ENCODE measurements at places on chromosomes 16 and 17.

- DNase-seq: peak; percentile 8
These were observed 167.1 kb upstream of the FOXF1 start for GRCh38 chr16:86343027-86343795.

DNA sequence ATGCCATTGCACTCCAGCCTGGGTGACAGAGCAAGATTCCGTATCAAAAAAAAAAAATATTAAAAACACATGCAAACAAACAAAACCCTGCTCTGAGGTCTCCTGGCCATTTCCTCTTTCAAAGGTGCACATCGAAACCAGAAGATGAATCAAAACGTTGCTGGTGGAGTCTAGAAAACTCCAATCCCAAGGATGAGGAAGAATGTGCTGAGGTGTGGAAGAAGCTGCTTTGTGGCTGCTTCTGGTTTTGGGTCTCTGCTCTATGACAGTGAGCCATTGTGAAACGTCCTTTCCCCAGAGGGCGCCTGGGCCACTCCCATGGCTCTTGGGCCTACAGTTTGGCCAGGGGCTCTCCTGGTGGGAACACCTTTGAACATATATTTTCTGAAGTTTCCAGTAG, 112.6 kb downstream of the IRF8 start:
- no peak for DNase-seq

GRCh38 chr16:10881479-10882030, 4.6 kb downstream of the CIITA start:
- DNase-seq: no peak

DNA sequence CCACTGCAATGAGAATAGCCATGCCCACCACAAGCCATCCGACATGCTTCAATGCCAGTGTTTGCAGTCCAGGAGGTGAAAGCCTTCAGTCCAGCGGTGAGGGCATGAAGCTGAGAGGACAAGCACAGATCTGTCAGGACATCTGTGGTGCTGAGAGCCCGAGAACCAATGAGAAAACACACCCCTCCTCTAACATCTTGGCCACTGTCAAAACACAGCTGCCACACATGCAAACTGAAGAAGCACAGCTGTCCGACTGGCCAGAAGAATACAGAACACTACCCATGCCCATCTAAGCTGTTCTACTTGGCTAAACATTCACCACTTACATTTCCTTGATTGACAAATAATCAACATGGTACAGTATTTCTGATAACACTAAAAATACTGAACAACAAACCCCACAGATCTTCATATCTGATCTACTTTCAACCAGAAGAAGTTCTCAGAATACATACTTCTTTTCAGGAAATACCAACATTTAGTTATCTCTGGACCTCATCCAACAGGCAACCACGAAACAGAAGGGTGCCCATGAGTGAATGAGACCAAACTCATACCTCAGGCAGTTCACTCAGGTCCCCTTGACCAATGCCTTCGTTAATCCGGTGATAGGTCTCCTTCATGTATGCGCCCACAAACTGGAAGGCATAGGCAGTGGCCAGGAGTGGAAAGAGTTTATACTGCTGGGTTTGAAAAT, 10.2 kb upstream of the FBF1 start:
- peak; percentile 36 for DNase-seq

DNA sequence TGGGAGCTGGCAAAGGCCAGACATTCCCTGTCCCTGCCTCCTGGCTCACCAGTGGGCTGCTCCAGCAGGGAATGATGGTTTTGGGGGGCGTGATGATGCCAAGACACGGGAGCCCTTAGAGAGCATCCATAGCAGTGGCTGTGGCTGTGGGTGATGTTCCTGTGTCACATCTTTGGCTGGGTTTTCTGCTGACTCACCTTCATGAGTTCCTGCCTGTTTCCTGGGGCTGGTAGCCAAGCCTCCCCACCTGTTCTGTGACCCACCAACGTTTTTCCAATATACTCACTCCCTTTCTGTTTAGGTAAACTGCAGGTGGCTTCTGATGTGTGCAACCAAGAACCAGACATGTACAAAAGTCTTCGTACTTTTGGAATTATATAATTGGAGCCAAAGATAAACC, 16.5 kb upstream of the NF1 start:
- DNase-seq: no peak

- no peak for DNase-seq
These were observed 19.0 kb upstream of the CALB2 start for GRCh38 chr16:71339236-71340171.

- peak; percentile 58 for DNase-seq
These were observed 125.3 kb downstream of the SHISA6 start for GRCh38 chr17:11366272-11366850.

- DNase-seq: no peak
These were observed 2.0 kb downstream of the TRIM47 start for GRCh38 chr17:75876190-75876937.

DNA sequence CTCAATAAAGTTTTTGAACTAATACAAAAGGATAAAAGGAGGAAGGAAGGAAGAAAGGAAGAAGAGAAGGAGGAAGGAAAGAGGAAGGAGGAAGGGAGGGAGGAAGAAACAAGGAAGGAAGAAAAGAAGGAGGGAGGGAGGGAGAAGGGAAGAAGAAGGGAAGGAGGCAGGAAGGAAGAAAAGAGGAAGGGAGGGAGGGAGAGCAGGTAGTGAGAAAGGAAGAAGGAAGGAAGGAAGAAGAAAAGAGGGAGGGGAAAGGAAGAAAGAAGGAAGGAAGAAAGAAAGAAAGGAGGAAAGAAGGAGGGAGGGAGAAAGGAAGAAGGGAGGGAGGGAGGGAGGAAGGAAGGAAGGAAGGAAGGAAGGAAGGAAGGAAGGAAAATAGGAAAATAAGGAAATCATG, 263.8 kb upstream of the C16orf82 start:
- no peak for DNase-seq

- no peak for DNase-seq
These were observed 18.4 kb upstream of the PRKCA start for GRCh38 chr17:66283971-66284370.

DNA sequence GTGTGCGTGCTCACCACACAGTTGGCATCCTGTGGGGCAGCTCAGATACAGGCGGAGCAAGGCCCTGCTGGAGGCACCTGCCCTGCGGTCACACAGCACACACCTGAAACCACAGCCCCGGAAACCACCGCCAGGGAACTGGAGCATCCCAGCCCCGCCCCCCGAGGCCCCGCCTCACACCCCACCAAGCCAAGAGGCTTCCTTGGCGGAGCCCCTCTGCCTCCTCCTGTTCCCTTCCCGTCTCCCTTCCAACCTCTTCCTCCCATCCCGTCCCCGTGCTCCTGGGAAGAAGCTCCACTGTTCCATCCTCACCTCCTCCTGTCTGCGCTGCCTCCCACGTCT, 205.5 kb downstream of the NTN1 start:
- DNase-seq: no peak

DNA sequence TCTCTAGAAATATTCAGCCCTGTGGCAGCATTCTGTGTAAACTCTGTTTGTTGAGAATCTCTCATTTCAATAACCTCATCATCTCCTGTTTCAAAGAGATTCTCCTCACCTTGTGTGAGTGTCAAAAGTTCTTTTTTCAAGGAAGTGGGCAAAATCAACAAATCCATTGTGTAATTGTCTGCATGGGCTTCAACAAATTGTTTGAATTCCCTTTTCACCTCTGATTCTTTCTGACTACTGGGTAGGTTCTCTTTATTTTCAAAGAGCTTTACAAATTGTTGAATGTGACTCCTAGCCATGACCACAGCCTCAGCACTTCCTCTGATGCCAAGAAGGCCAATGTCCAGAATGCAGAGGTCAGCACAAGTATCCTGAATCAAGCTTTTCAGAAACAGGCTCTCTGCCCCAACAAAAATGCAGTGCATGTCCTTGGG, 48.0 kb downstream of the N4BP1 start:
- peak; percentile 62 for DNase-seq

GRCh38 chr16:56547949-56548567, 16.8 kb upstream of the MT4 start:
- no peak for DNase-seq

DNA sequence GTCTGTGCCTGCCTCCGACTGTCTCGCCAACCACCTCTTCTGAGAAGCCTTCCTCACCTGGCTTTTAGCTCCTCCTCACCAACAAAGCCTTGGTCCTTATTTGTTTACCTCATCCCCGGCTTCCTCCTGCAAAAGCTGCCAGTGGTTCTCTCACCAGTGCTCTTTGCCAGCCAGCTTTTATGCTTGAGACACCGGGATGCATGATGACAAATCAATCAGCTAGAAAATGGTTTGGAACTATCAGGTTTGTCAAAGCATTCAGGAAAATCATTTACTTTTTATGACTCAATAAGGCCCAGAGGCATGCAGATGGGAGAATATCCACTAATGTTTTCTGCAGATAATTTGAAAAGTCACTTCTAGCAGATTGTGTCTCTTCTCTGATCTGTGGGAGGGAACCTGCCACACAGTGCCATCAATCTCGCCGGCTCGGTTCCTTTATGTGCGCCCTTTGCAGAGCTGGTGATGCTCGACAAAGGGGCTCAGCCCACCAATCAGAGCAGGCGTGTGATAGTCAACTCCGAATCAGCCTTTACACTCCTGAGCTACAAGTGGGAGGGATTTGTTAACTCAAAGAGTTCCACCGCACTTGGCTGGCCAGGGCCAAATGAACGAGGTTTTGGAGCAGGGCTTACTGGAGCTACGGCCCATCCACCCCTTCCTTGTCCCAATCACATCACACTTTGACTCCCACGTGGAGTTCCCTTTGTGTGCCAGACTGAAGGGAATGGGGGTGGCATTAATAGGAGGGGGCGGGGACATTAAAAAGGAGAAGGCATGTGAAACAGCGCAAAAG, 85.8 kb downstream of the MRC2 start:
- peak; percentile 40 for DNase-seq

DNA sequence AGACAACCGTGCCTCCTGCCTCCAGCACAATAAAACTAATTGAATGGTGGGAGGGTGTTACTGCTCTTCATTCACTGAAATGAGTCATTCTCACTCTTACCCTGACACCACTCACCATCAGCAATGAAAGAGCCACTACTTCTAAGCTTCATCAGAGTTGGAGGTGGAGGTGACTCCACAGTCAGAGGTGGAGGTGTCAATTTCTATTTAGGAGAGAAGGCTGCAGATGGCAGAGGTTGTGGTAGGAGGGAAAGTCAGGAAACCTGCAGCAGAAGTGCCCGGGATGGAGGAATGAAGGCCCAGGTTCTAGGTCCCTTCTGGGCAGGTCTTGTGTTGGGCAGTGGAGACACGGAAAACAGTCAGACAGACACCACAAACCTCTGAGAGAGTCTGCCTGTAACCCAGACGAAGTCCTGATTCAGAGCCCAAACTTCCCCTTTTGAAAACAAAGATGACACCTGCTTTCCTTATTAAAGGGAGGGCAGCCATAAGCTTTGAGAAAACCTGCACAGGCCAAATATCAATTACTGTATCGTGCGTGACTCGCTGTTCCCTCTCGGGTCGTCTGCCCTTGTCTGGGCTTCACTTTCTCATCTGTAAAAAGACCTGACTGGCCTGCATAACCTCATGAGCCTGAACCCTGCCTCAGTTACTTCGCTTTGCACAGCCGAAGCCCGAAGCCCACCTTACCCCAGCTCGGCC, 668 bp downstream of the ATPAF2 start:
- DNase-seq: no peak

GRCh38 chr17:54974759-54975158, 6.2 kb downstream of the STXBP4 start:
- DNase-seq: no peak

GRCh38 chr17:2058586-2059546, 4.0 kb downstream of the HIC1 start:
- peak; percentile 64 for DNase-seq

- no peak for DNase-seq
These were observed 12.9 kb downstream of the TMEM98 start for GRCh38 chr17:32940706-32941390.

DNA sequence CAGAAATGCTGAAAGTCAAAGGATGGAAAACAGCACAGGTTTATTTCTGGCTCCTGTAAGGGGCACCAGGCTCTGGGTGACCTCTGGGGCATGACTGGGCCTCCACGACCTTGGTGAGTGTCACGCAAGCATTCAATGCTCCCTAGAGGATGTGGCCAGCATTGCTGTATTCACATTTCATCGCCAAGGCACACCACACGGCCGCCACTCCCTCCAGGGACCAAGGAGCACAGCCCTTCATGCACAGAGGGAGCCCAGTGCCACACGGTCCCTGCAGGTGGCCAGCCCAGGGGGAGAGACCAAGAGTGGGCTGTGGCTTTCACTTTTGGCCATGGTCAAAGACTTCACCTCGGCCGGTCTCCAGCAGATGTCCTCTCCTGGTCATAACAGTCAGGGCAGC, 137.4 kb upstream of the TNRC6C start:
- no peak for DNase-seq

DNA sequence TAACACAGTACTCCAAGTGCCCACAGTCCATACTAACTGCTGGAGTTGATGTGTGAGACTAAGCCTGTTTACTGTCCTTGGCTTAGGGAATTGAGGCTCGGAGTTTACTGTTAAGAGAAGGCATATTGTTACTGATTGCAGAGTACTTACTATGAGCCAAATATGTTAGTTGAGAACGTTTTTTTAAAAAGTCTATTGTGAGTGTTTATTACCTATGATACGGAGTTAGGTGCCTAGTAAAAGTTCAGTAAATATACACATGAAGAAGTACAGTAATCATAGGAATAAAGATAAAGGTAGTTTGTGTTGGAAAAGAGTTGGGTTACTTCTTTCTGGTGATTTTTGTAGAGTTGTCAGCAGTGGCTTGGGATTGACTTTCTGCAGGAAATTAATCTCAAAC, 25.4 kb downstream of the ZNRF1 start:
- DNase-seq: no peak

DNA sequence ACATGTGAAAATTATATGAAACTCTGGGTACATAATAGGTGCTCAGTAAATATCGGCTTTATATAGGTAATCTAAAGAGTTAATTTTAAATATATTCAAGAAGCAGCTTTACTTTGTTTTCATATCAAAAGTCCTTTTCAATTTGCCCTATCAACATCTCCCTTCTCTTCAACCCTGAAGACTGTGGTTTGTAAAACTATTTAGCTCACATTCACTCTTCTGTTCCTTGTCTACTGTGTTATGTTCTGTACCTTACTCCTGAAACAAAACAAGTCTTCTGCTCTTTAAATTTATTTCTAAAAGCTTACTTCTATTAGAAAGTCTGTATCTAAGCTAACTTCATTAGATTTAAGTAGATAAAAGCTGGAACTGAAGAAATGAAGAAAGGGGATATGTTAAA, 301.7 kb upstream of the PMFBP1 start:
- no peak for DNase-seq

GRCh38 chr16:50534091-50534490, 14.1 kb upstream of the NKD1 start:
- DNase-seq: no peak

DNA sequence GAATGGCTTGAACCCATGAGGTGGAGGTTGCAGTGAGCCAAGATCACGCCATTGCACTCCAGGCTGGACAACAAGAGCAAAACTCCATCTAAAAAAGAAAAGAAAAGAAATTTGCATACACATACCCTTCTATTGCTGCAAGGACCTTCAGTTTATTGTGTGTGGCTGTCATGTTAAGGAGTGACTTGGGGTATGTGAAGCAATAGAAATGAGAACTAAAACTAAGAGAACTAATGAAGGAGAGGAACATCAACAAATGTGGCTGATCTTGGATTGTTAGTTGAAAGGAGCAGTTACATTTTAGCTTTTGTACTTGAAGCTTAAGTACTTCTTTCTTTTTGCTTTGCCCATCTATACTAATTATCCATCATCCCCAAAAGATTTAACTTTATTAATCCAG, 12.7 kb upstream of the NSRP1 start:
- DNase-seq: no peak

Measured in Ammon's horn (tissue), 1 donor.